Stimulated activated CD4-positive, alpha-beta T cell treated with anti-CD3 and anti-CD28 coated beads, Interleukin-1b, Interleukin-23, amount 100 ng/mL, for 1 hour (primary cell): ENCODE measurements at places on chromosomes 5 and 9.

- no peak for DNase-seq
These were observed 487.5 kb upstream of the SGCD start for GRCh38 chr5:155839251-155840037.

GRCh38 chr9:116182876-116183275 lies 29.3 kb downstream of the PAPPA start:
- DNase-seq = no peak

- no peak for DNase-seq
These were observed 71.3 kb downstream of the GLIS3 start for GRCh38 chr9:4228606-4229005.

DNA sequence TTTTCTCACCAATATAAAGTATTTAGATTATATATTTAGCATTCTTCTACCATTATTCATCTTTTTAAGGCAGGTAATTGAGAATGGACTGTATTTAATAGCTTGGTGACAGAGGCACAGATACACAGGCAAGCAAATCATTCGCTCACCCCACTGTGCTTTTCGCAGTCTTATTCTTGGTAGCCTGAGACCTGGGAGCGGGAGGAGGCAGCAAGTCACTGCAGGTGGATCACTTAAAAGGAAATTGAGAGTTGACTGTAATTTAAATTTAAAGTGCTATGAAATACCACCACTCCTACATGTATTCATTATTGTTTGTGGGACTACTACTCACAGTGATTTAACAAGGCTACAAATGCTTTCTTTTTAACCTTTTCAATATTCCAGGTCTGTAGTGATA lies 9.7 kb downstream of the RICTOR start:
- no peak for DNase-seq

GRCh38 chr9:129174724-129175514 lies 3.1 kb downstream of the IER5L start:
- DNase-seq = no peak

- DNase-seq = no peak
These were observed 60.6 kb downstream of the PAM start for GRCh38 chr5:102815540-102816332.

DNA sequence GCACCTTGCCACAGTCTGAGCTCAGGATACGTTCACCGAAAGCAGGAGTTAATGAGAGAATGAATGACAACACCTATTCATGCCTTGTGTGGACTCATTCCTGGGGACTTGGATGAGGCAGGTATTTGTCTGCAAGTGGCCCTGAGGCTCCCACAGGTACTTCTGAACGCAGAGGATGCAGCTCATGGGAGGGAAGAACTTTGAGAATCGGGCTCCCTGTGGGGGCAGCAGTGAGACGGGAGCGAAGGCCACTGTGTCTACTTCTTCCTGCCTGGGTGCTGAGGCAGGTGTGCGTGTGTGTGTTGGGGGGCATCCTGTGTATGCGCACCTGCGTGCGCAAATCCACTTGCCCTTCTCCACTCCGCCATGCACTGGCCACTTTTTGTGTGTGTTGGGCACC lies 42.2 kb downstream of the PTPN3 start:
- DNase-seq = no peak

- no peak for DNase-seq
These were observed 912.3 kb upstream of the WWC1 start for GRCh38 chr5:167378894-167379723.
